ENCODE measurements at places on chromosomes 13 and 19.

DNA sequence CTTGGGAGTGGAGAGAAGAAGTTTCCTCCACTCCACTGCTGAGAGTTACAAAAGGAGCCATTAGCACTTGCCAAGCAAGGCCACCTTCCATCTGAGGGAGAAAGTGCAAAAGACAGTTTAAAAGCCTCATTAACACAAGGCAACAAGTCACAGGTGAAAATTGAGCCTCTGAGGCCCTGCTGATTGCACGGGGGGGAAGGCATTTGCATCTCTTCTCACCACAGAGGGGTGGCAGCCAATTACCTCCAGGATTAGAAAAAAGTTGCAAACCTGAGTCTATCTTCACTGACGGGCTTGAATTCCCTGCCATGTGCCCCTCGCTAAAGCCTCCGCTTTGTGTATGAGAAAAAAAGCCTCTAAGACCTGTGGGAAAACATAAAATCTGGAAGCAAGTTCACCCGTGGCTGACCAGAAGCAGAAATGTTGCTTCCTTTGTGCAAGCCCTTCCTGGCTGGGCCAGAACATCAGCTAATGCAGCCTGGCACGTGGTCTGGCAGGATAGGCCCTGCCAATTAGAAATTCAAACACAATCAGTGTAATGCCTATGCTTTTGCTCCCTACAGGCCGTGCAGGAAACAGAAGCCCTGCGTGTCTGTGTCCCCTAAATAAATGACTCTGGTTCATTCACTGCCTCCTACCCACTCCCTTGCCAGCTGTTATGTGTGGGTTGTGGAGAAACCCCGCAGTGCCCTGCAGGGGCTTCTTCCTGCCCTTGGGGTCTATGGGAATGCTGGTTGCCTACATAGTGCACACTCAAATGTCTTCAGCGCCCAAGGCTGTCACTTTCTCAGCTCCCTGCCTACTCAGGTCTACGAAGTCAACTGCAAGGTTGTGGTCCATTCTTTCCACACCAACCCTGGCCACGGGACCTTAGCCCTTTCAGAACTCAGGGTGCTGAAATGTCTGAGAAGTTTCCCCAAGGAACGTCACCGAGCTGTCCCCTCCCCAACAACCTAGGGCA lies 150.2 kb downstream of the UQCRFS1 start:
- no peak for DNase-seq

- DNase-seq, result no peak
These were observed 41.2 kb downstream of the CARS2 start for GRCh38 chr13:110664673-110665072.

GRCh38 chr19:16571283-16571682 lies 932 bp downstream of the SLC35E1 start:
- DNase-seq, result no peak

DNA sequence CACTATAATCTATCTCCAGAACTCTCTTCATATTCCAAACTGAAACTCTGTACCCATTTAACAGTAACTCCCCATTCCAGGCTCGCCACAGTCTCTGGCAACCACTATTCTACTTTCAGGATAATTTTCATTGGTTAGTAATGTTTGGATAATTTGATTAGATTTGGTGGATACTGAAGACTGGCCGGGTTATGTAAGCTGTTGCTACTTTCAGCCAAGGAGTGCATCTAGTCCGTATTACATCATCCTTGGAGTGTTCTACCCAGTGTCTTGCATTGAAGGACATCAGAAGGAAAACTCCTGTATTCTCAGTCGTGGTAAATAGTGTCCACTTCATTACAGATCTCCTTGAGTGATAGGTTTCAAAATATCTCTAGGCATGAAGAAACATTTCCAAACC lies 60.5 kb downstream of the PCCA start:
- DNase-seq, result no peak

DNA sequence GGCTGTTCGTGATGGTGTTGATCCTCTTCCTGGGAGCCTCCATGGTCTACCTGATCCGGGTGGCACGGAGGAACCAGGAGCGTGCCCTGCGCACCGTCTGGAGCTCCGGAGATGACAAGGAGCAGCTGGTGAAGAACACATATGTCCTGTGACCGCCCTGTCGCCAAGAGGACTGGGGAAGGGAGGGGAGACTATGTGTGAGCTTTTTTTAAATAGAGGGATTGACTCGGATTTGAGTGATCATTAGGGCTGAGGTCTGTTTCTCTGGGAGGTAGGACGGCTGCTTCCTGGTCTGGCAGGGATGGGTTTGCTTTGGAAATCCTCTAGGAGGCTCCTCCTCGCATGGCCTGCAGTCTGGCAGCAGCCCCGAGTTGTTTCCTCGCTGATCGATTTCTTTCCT lies 12.2 kb upstream of the C19orf33 start:
- DNase-seq, result no peak

GRCh38 chr13:39107561-39107960 lies 69.3 kb downstream of the NHLRC3 start:
- DNase-seq, result no peak
